BJ (cell line): ENCODE measurements at places on chromosomes 7 and 10.

GRCh38 chr7:94615666-94616065 is 40.3 kb downstream of the SGCE start:
- no peak for DNase-seq

- DNase-seq = no peak
These were observed 14.2 kb downstream of the DOCK1 start for GRCh38 chr10:126919426-126919825.

DNA sequence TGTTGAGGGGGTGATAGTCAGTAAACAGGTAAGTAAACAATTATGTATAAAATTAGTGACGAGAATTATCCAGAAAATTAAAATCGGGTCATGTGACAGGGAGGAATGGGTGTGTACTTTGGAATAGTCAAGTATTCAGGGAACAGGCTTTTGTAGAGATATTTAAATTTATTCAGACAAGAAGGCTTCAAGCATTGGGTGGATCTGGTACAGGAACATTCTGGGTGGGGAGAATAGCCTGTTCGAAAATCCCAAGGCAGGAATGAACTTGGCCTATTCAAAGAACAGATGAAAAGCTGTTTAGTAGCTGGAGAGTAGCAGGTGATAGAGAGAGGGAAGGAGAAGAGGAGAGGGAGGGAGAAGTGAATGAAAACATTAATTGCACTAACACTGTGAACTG is 448.9 kb upstream of the FZD8 start:
- DNase-seq = no peak

GRCh38 chr7:27149842-27150567 is 2.4 kb downstream of the HOXA3 start:
- no peak for DNase-seq

GRCh38 chr7:96059075-96059474 is 262.8 kb downstream of the SLC25A13 start:
- no peak for DNase-seq

DNA sequence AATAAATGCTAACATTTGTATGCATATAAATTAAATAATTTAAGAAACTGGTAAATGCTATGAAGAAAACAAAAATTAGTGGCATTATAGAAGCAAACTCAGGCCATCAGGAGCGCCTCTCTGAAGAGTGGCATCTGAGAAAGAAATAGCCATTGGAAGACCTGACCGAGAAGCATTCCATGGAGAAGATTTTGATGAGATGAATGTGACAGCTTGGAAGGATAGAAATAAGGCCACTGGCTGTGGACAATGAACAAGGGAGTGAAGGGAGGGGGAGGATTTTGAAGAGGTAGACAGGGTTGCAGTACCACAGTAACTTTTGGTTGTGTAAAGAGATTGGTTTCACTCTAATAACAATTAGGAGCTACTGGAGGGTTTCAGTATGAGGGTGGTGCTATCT is 436.7 kb downstream of the CCSER2 start:
- DNase-seq = no peak

DNA sequence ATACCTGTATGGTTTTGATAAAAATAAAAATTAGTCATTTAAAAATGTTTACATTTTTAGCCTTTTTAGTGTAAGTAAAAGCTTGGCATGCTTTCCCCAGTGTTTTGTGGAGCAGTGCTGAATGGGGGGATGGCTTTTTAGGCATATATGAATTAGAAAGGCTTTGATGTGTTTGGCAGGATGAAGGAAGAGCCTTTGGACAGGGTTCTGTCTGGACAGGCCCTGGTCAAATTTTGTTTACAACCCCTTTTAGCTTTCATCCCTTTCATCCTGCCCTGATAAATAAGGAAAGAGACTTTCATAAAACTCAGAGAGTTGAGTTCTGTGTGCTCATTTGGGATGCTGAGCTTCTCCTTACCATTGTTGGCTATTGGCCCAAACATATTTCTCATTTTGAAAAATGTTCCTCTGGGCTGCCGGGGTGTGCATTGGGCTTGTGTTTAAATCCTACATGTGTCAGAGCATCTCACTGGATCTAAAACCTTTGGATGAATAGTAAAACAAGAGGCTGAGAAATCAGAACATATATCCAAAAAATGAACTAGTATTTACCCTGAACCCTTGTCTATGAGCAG is 68.1 kb upstream of the PHYHIPL start:
- DNase-seq = no peak

GRCh38 chr10:103545771-103546281 is 52.3 kb downstream of the NEURL1 start:
- no peak for DNase-seq

- DNase-seq = peak; percentile 54
These were observed 62.3 kb downstream of the OSBPL3 start for GRCh38 chr7:24917510-24918239.

DNA sequence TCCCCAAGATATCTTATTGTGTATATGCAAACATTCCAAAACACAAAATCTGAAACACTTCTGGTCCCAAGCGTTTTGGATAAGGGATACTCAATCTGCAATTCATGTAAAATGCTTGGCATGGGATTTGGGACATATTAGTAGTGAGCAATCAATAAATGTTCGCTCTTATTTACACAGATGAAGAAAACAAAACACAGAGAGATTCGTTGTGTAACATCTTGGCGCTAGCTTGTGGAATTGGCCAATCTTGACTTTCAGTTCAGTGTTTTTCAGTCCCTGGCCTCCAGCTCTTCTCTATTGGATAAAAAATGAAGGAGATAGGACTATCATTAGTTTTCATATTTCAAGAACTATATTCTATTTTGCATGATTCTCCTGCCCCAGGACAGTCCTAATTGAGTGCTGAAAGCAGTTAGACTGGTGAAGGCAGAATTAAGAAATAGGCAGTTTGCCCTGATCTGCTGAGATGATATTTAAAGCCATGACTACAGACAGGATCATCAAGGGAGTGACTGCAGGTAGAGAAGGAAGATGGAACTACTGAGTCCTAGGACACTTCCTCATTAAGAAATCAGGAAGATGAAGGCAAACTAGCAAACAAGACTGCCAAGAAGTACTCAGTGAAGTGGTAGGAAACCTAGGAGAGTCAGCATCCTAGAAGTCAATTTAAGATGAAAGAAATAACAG is 1.8 kb downstream of the PNLIPRP3 start:
- no peak for DNase-seq

DNA sequence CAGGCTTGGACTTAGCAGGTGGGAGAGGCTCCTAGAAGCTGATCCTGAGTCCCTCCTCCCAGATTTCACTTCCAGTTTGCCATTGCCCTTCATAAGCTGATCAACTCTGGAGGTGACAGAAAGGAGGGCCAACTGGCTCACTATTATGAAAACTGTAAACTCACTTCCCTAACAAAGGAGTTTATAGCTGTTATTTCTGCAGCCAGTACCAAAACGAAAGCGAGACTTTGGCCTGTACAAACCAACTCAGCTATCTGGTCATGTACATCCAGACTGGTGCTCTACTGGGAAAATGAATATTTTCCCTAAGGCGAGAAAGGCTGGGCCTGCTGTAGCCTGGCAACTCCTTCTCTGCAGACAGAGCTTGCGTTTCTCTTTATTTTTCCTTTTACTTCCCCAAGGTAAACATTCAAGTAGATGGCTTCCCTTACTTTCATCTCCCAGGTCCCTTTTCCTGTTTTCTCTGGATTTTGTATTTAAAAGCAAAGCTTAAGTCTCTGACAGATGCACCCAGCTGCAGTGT is 54.7 kb downstream of the GALNT17 start:
- no peak for DNase-seq

DNA sequence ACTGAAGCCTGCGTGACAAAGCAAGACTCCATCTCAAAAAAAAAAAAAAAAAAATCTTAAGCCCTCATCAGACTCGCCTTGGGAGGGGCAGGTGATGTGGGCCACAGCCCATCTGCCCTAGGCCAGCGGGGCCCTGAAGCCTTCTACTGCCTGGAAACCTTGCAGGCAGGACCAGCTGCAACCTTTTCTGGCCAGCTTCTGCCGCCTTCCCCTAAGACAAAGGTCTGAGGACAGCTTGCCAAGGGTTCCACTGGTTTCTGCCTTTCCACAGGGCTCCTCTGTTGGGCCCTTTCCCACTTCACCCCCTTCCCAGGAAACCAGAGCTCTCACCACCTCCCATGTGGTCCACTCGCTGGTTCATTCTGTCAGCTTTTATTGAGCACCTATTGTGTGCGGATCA is 35.2 kb downstream of the UBTD1 start:
- DNase-seq = no peak

- no peak for DNase-seq
These were observed 14.8 kb downstream of the CPA5 start for GRCh38 chr7:130359276-130359857.

GRCh38 chr10:63760708-63761047 is 239.5 kb downstream of the REEP3 start:
- DNase-seq = no peak

DNA sequence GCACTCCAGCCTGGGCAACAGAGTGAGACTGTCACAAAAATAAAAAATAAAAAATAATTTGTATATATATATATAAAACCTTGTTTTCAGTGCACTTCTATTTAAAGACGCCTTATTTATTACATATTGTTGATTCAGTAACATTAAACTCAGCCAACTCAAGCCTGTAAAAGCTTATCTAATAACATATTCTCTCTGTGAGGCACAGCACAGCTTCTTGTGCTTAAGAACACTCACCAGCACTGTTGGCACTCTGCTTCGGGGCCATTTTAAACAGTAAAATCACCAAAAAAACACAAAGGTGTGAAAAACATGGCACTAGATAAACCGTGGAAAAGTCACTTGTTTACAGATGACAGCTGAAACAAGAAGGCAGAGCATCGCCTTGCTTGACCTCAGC is 89.0 kb upstream of the C10orf90 start:
- DNase-seq = no peak

DNA sequence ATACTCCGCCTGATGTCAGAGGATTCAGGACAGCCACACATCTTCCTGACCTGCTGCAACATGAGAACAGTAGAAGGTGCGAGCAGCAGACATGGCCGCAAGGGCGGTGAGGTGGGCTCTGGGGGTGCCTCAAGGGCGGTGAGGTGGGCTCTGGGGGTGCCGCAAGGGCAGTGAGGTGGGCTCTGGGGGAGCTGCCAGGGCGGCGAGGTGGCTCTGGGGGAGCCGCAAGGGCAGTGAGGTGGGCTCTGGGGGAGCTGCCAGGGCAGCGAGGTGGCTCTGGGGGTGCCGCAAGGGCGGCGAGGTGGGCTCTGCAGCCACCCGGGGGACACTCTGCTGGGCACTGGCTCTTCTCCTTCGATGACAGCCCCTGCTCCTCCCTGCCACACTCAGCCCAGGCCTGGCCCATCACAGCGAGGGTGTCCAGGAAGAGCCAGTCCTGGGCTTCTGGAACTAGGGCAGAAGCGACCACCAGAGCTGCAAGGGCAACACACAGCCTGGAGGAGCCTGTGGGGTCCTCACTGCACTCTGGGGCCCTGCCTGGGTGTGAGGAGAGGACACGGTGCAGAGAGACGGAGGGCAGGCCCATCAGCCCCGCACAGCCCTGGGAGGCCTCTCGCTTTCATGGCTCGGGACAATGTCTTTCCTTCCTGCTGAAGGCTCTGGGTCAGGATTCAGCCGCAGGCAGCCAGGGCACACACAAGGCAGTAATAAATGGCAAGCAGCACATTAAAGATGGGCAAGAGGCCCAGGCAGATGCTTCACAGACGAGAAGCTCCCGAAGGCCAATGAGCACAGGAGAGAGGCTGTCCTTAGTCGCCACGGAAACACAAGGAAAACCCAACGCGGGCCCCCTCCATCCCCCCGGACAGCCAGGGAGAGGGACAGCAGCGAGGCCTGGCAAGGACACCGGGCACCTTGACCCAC is 42.5 kb downstream of the STK32C start:
- peak; percentile 22 for DNase-seq
